SHP77 (cell line): ENCODE measurements at places on chromosomes 3 and 15.

GRCh38 chr15:29612701-29613100 lies 209.6 kb downstream of the TJP1 start:
- no peak for DNase-seq

GRCh38 chr3:108472001-108472591 lies 38.3 kb downstream of the MYH15 start:
- no peak for DNase-seq

DNA sequence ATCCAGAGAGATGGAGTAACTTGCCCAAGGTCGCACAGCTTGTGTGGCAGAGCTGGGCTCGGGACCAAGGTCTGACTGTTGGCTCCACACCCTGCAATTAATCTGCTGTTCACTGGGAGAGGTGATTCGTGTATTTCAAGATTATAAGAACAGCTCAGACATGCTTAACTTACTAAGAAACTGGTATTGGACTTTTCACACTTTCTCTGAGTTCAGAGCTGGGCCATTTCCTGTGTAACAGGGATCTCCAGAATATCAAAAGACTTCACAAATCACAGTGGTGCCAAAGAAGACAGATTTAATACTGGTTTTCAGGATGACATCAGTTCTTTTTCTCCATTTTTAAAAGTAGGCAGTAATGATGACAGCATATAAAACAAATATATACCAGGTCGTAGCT lies 156.8 kb upstream of the UBE2E1 start:
- no peak for DNase-seq

DNA sequence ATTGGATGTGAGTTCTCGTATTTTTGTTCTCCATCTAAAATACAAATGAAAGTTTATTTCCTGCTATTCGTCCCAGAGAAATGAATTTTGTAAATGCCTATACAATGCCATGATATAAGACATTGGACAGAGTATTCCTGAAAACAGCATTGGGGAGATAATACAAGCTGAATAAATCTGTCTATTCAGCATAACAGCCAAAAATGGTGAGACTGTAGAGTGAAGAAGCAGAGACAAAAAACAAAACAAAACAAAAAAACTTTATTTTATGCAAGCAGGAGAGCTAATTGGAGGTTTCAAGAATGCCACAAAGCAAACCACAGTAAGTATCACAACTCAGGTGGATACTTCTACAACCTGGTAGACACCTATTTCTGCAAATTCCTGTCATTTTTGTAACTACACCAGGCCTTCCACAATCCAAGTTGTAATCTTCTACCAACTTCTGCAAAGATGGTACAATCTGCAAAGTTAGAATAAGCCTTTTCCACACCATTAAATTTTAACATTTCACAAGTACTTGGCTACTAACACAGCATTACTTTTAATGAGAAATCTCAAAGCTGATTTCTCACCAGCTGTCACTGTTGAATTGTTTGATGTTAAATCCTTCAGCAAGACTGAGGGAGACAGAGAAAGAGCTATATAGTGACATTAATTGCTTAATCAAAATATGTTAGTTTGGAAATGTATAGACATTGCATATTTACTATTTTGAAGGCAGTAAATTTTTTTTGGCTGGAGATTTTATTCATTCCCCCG lies 163.1 kb downstream of the CLSTN2 start:
- DNase-seq: no peak

GRCh38 chr15:65914386-65914785 lies 45.1 kb downstream of the RAB11A start:
- DNase-seq: no peak

DNA sequence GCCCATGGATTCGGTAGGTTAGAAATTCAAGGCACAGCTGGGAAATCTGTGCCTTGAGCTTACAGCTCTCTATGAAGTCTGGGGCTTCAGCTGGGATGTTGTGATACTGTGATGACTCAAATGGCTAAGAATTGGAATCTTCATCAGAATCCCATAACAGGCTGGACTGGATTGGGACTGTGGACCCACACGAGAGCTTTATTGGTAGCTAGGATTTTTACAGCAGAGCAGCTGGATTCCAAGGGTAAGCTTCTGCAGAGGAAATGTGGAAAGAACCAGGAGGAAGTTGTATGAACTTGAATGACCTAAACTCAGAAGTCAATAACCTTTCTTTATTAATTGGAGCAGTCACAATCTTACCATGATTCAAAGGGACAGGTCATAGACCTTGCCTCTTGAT lies 1187.1 kb downstream of the ROBO1 start:
- no peak for DNase-seq

GRCh38 chr15:62785881-62786828 lies 256.4 kb upstream of the TPM1 start:
- DNase-seq: no peak

- no peak for DNase-seq
Measured at GRCh38 chr15:68492855-68493254, 60.9 kb upstream of the ITGA11 start.
